ENCODE measurements at places on chromosomes 4 and X.
A peak's percentile ranks its signal among the peaks of the same experiment; 100 is the strongest.

DNA sequence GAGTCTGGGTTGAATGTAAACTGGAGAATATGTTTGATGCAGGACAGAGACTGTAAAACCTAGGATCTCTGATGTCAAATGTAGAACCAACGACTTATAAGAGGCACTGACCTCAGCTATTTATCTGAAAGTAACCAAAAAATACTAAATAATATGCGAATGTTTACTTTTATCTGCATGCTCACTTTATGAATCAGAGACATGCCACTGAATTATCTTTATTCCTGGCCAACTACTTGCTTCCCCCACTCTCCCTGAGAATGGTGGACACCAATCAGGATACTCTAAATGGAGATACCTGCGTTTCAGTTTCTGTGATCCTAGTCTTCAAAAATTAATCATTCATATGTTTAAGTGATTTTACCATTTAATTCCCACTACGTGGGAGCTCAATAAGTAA lies 1038.4 kb upstream of the PABPC4L start:
- DNase-seq: no peak

DNA sequence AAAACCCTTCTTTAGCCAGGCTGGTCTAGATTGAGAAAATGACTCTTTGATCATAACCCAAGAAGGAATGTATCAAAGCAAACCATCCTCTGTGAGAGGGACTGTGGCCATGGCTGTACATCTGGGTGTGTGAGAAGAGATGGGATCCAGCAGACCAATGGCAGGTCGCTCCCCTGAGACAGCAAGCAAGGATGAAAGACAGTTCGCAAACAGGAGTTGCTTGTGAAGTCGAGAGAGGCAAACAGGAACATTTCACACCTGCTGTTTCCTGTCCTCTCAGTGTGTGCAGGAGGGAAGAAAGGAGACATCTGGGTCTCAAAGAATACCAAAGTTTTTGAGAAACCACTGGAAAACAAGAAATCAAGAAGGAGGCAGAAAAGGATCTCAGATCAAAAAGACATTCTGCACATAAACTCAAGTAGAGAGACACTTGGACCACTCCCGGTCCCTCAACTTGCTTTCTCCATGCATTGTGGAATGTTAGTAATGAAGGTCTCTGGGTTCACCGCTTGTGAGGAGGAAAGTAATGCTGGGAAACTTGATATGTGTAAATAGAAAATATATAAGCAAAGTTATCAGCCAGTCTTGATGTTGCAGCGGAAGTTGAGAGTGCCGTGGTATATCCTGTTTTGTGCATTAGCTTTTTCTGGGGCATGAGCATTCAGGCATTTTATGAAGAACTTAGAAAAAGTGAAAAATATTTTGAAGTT lies 327.5 kb downstream of the BMPR1B start:
- DNase-seq: peak; percentile 35

DNA sequence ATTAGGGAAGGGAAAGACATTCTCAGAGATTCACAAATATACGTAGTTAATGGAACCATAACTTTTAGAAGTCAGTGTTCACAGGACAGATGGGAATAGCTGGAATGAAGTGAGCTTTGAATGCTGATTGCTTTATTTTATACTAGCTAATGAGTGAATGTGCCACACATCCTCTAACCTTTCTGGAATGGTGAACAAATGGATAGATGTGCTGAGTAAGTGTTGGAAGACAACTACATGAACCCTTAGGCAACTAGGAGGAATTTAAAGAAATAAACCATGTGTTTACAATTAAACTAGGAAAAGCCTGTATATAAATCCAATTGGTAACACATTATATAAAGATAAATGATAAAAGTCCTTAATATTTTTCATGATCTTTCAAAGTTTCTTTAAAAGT lies 91.6 kb upstream of the LIMCH1 start:
- no peak for DNase-seq

DNA sequence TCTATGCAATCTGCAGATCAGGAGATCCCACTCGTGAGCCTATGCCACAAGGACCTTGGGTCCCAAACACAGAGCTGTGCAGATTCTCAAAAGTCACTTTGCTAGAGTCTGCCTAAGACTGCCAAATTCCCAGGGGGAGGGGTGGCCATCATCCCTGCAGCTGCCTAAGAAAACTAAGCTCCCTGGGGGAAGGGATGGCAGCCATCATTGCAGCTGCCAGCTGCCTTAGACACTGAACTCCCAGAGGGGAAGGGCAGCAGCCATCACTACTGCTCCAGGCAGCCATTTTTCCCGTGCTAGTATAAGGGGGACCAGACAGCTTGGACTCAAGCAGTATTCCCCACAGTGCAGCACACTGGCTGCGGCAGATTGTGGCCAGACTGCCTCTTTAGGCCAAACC lies 156.9 kb downstream of the NKX6-1 start:
- no peak for DNase-seq

GRCh38 chrX:154486396-154487207 lies at the start of gene UBL4A:
UBL4A (minus strand) TSS chrX:154486615; CDS start chrX:154486584, 31 bp downstream.
- DNase-seq: peak; percentile 38

DNA sequence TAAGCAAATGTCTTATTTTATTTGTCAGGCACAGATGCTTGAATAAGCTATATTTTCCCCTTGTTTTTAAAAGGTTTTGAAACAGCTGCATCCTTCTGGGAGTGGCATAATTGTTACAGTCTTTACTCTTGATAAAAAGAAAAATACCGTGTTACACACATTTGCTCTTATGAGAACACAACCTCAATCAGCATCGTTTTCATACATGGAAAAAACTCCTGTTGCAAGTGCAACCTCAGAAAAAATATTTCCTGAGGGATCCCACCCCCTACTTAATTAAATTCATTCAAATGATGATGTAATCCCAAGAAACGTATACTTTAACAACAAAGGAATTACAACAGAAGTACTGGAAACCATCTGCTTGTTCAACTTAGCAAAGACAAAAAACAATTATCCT lies 58.6 kb downstream of the SMAD1 start:
- DNase-seq: no peak

GRCh38 chr4:169582203-169582602 lies 30.2 kb downstream of the NEK1 start:
- no peak for DNase-seq

GRCh38 chrX:20538974-20539373 lies 272.3 kb upstream of the RPS6KA3 start:
- no peak for DNase-seq

GRCh38 chrX:44898411-44899221 lies 25.6 kb downstream of the KDM6A start:
- peak; percentile 28 for DNase-seq

DNA sequence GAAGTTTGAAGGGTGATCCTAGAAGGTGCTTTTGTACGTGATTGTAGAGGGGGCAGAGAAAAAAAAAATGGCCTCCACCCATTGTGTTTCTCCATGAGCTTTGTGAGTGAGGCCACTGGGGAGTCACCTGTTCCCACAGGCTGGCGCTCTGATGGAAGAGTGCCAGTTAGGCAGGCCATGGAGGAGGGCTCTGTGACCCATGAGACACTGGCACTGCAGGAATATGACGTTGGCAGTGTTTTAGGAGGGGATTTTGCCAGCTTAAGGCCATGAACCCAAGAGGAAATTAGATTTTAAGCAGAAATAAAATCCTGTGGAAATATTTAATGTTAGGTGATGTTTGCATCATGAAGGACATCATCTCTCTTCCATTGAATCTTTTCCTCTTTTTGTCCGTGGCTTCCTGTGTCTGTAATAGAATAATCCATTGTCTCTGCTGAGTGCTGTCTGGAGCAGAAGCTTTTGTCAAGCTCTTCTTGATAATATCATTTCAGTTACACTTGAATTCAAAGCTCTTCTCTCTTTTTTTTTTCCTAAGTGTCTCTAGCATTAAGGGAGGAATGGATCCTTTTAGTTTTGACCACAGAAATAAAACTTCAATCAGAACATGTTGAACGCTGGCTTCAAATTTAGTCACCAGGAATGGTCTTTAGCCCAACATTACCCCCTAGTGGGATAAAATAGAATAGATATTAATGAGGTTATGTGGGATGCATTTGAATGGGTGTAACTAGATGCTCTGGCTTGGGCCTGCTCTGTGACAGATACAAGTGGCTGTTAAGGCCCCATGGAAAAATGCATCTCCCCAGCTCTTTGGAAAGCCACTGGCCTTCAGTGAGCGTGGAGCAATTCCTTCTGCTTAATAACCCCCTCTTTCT lies 41.0 kb upstream of the UCP1 start:
- DNase-seq: peak; percentile 67

- no peak for DNase-seq
These were observed 36.7 kb upstream of the PAGE4 start for GRCh38 chrX:49792376-49792775.

- DNase-seq: no peak
These were observed 241.1 kb upstream of the TLL1 start for GRCh38 chr4:165631912-165632311.

DNA sequence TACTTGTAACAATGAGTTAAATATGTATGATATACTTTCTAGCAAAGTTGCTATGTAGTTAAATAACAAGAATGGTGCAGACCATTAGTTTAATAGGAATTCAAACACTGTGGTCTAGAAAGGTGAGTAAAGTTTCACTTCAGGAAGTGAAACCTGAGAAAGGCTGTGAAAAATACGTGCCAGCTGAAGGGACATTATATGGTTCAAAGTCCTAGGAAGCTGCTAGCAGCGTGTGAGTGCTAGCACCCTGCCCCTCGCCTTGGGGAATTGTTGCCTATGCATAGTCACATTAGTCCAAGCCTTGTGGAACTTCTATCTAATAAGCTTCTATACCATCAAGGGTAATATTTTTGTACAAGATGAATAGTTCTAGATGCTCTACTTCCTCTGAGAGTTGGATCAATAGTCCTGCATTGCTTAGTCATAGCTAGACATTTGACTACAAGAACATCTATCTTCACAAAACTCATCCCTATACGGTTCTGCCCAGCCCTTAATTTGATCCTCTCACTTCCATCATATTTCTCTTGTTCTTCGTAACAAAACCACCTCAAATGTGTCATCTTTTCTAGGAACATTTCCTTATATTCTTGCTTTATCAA lies 45.8 kb upstream of the ARSJ start:
- no peak for DNase-seq

GRCh38 chr4:91113130-91113706 lies 986.0 kb downstream of the CCSER1 start:
- DNase-seq: peak; percentile 45

- DNase-seq: no peak
These were observed 1.8 kb upstream of the EXOSC9 start for GRCh38 chr4:121799208-121799823.

All from choroid plexus epithelial cell (primary cell).